ENCODE measurements at places on chromosomes 4 and X. TPM values are rescaled to one million over a fixed set of nuclear protein-coding genes. Genes with fewer than 3 reads are reported as not detected.
A peak's percentile ranks its signal among the peaks of the same experiment; 100 is the strongest.

HPSE gene
- total RNA-seq = 2.7 TPM

- DNase-seq = no peak
Observed at GRCh38 chr4:75101906-75102786, 169.2 kb downstream of the PARM1 start.

DNA sequence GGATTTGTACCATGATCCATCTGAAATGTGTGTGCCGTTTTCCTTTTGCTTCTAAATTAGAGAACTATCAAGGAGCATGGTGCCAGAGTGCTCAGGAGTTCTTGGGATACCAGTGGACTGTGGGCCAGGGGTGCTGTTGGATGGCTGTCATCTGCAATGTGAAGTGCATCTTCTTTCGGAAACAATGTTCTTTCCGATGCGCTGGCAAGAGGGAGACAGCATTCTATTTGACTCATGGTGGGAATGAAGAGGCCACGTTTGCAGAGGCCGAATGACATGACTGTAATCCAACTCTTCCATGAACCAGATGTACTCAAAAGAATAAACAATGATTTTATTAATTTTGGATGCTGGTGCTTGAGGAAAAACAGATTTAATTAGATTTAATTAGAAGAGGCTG, 45.5 kb downstream of the SORCS2 start:
- no peak for DNase-seq

HTR2C gene
- not detected for total RNA-seq

PCYT1B gene
- total RNA-seq = 0.74 TPM

PABPC5 gene
- 1.8 TPM for total RNA-seq

UGT8 gene
- 0.27 TPM for total RNA-seq

GRCh38 chrX:10158279-10159144, 1.7 kb downstream of the CLCN4 start:
- DNase-seq = no peak

IGSF1 gene
- total RNA-seq = 0.09 TPM

- DNase-seq = no peak
Observed at GRCh38 chrX:41209853-41210252, 124.1 kb upstream of the DDX3X start.

- no peak for DNase-seq
Observed at GRCh38 chr4:154414796-154415195, 76.8 kb downstream of the DCHS2 start.

- DNase-seq = no peak
Observed at GRCh38 chr4:184513802-184514120, 39.4 kb upstream of the IRF2 start.

EGF gene
- 0.09 TPM for total RNA-seq

- no peak for DNase-seq
Observed at GRCh38 chr4:7344636-7345155, 90.0 kb downstream of the PSAPL1 start.

DNA sequence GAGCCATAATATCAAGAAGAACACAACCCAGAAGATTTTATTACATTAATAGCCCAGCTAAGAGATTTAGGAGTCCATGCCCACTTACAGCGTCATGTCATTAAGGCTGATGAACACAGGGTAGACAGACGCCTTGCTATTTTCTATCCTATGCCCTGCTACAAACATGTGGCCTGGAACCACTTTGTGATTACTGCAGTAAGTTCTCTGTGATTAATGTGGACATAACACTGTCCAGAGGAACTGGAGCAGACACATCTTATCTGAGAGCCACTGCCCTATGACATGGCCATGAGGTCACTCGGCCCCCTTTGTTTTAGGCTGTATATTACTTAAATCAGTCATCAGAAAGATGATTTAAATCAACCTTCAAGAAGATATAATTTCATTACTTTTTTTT, 211.7 kb downstream of the MAML3 start:
- no peak for DNase-seq

DNA sequence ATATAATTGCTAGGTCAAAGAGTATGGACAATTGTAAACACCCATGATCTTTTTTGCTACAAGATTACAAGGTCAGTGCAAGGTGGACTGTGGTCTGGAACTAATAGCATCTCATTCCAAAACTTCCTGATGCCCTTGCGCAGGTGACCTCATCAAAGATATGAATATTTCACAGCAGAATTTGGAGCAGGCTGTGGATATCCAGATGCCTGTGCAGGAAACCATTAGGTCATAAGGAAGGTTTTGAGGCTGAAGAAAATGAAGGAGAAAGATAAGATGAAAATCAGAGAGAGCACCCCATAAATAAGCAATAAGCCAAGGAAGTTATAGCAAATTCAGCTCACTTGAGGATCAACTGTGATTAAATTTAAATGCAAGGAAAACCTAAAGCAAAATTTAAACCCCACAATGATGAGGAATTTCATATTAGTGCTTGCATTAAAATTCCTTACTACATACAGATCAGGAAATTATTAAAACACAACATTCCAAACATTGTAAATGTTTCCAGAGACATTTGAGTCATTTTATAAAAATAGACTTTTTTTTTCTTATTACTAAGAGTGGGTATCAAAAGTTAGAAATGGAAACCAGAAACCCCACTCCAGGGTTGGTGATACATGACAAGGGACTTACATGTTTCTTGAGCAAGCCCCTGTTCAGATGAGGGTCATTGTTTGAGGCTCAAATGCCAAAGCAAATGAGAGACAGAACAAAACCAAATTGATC, 100.7 kb upstream of the FAM9C start:
- peak; percentile 39 for DNase-seq

DNA sequence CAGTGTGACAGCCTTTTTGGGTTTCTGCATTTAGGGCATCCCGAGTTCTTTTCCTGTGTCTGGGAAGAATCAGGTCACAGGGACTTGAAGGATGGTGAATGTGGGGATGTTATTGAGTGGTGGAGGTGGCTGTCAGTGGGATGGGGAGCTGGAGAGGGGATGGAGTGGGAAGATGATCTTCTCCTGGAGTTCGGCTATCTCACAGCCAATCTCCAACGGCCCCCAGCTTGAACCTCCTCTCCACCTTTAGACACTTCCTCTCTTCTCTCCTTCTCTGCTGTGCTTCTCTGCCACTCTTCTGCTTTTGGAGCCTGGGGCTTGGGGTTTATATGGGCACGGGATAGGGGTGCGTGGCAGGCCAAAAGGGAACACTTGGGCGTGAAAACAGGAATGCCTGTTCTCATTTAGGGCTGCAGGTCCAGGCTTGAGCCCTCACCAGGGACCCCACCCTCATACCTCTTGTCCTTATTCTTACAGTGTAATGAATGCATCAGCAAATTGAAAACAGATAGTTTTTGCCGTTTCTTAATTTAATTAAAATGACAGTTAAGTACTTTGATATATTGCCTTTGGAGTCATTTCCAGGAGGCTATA, 37.5 kb downstream of the USP9X start:
- DNase-seq = no peak

- no peak for DNase-seq
Observed at GRCh38 chr4:139789096-139789654, 123.6 kb downstream of the MGST2 start.

GASK1B gene
- 37.6 TPM for total RNA-seq

PHOX2B gene
- total RNA-seq = not detected

DNA sequence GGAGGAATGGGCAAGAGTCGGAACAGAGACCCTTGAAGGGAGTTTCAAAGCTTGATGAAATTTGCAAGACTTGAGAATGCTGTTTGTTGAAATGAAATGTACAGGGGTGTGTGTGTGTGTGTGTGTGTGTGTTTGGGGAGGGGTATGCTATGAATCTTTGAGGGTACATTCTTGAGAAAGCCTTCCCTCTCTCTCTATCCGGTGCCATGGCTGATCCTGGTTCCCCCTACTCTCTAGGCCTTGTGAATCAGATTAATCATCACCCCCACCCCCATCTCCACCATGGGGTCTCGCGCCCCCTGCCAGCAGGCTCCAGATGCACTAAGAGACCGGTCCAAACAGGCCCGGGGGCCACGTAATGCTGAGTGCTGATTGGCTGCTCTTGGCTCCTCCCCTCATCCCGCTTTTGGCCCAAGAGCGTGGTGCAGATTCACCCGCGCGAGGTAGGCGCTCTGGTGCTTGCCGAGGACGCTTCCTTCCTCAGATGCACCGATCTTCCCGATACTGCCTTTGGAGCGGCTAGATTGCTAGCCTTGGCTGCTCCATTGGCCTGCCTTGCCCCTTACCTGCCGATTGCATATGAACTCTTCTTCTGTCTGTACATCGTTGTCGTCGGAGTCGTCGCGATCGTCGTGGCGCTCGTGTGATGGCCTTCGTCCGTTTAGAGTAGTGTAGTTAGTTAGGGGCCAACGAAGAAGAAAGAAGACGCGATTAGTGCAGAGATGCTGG, at the start of gene HTR2C:
Gene HTR2C, plus strand, starts transcription at position 441 of the 729 bp plus-strand sequence. CDS start 142,851 bp downstream, outside the sequence.
- no peak for DNase-seq

SLC39A8 gene
- total RNA-seq = 14.7 TPM

DNA sequence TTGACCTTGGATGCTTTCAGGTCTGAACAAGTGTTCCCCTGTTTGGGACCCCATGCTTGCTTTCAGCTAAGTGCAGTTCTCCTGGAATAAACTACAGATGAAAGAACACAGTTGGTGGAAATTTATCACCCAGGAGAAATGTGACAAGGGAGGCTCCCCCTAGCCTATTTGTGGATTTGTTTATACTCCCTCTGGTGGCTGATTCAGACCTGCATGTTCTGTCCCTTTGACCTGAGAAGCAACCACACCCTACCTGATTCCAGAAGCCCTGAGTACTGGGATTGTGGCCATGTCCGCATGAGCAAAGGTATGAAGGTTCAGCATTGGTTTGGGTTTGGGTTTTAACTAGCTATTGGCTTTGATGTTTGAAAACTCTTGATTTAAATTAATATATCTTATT, 440.9 kb downstream of the MID1IP1 start:
- peak; percentile 7 for DNase-seq

DNA sequence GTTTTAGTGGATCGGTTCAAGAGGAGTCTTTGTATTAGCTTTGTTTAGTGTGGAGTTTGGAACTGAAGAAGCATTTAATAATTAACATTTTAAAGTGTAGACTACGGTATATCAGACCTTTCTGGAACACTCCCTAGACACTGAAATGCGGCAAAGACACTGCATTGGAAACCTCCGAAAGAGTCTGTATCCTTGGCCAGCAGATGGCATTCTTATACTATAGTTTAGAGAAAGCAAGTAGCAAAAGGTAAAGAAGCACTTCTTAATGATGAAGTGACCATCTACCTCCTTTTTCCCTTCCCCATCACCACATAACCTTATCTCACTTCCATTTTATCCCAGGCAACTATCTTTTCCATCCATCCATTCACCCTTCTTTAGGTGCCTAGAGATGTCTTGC, 7.6 kb downstream of the FABP2 start:
- DNase-seq = peak; percentile 76

DNA sequence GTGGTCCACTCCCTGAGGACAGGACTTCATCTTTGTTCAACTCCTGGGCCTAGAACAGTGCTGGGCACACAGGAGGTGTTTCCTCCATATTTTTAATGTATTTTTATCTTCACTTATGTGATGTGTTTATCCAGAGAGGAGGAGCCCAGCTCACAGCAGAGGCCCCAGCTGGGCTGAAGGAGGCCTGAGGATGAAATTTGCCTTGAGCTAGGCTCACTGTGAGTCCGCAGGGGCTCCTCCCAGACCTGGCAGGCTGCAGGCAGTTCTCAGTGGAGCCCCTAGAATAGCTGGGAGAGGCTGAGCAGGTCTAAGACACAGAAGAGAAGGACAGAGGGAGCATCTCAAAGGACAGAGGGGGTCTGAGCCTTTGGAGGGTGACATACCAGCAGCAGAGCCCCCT, 26.8 kb downstream of the C4orf50 start:
- no peak for DNase-seq

DNA sequence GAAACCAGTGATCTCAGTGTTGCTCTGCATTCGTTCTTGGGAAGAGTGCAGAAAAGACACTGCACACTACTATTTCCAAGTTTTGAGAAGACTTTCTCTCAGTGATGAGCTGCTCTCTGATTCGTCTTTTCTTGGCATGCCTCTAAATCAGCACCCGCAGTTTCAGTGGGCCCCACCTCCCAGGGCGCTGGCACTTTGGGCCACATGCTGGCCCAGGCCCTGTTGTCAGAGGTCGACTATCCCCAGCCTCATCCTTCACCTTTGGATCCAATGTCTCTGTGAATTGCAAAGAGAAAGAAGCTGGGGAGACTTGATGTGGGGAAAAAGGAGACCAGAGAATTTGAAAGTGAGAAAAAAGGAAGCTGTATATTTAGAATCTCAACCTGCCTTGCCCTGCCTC, 644.1 kb upstream of the PITX2 start:
- DNase-seq = no peak

TBL1X gene
- total RNA-seq = 12.5 TPM

DNA sequence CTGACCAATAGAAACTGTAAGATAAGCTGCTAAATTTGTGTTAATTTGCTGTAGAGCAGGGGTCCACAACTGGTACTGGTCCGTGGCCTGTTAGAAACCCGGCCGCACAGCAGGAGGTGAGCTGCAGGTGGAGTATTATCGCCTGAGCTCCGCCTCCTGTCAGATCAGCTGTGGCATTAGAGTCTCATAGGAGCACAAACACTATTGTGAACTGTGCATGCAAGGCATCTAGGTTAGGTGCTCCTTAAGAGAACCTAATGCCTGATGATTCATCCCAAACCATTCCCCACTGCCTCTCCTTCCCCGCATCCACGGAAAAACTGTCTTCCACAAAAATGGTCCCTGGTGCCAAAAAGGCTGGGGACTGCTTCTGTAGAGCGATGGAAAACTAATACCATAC, 19.7 kb downstream of the FBXW7 start:
- peak; percentile 39 for DNase-seq

ASB12 gene
- not detected for total RNA-seq

DNA sequence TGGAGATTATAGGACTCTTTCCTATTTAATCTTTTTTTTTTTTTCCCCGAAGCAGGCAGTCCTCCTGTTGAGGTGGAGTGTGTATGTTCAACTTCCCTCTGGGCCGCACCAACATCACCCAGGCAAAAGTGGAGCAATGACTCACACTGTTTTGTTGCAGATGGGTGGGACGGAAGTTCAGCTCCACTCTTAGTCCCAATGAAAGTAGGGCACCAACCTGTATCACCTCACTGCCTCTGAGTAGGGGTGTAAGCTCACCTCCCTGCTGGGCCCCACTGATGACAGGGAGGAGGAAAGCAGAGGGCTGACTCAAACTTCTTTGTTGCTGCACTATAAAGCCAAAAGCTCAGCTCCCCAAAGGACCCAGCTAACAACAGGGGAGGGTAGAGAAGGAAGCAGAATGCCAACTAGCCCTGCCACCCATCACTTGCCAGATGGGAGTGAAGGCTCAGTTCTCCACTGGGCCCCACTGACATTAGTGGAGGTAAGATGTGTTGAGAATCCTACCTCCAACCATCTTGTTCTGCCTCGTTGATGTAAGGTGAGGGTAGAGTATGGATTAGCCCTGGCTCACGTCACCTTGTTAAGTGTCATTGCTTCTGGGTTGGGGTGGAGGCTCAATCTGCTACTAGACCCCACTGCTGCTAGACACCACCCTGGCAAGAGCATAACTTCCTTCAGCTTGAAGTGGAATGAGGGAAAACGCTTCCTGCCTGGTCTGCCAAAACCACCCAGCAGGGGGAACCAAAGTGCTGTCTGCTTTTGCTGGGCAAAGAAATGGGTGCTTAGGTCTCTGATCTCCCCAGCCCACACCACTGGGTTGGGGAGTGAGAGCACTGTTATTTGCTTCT, 14.1 kb downstream of the RPS6KA3 start:
- peak; percentile 51 for DNase-seq

ERCC6L gene
- 9.9 TPM for total RNA-seq

- DNase-seq = peak; percentile 87
Observed at GRCh38 chr4:48578132-48578968, 88.3 kb downstream of the ZAR1 start.

GRCh38 chr4:180394730-180395129, 1848.5 kb upstream of the TENM3 start:
- DNase-seq = no peak

GRCh38 chr4:156523991-156524390, 447.6 kb downstream of the PDGFC start:
- no peak for DNase-seq

Data from fibroblast of the aortic adventitia (primary cell).